ENCODE measurements at places on chromosomes 2 and 18.

GRCh38 chr18:3879836-3880120, 429.8 kb downstream of the TGIF1 start:
- no peak for DNase-seq

DNA sequence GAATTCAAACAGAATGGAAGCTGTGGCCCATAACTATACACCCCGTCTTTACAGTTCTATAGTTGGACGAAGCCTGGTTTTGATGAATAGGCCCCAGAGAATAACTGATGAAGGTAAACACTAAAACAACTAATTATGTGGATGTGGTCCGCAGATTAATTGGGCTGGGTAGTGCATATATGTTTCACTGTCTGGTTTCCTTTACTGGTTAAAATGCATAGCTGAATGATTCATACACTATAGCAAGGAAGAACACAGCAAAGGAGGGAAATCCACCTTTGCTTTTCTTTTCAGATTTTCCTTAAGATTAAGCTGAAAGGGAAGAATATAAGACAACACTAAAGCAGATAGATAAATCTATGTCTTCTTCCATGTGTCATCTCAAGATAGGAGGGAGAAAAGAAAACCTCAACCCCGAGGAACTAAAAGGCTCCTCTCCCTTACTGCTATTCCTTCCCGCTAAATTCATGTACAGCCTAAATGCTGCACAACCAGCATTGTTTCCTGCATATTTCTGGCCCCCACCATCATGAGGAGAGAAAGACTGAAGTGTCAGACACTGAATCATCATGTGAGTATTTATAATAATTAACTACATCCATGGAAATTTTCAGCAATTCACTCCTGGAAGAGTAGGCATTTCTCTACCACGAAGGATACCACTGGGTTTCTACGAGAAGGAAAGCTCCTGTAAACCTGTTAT, 297.1 kb upstream of the CCDC68 start:
- DNase-seq = no peak

- DNase-seq = no peak
Observed at GRCh38 chr2:132632000-132632649, 37.9 kb downstream of the LYPD1 start.

GRCh38 chr2:239456940-239457339, 56.1 kb upstream of the HDAC4 start:
- DNase-seq = no peak
